ENCODE measurements at places on chromosomes 1 and 21. TPM values are rescaled to one million over a fixed set of nuclear protein-coding genes. Genes with fewer than 3 reads are reported as not detected.

- DNase-seq, result no peak
Observed at GRCh38 chr1:183543619-183544204, 46.5 kb downstream of the NCF2 start.

- DNase-seq, result no peak
Observed at GRCh38 chr1:78281580-78281979, 209.2 kb upstream of the PTGFR start.

PLPPR4 gene
- total RNA-seq, result 0.10 TPM

DNA sequence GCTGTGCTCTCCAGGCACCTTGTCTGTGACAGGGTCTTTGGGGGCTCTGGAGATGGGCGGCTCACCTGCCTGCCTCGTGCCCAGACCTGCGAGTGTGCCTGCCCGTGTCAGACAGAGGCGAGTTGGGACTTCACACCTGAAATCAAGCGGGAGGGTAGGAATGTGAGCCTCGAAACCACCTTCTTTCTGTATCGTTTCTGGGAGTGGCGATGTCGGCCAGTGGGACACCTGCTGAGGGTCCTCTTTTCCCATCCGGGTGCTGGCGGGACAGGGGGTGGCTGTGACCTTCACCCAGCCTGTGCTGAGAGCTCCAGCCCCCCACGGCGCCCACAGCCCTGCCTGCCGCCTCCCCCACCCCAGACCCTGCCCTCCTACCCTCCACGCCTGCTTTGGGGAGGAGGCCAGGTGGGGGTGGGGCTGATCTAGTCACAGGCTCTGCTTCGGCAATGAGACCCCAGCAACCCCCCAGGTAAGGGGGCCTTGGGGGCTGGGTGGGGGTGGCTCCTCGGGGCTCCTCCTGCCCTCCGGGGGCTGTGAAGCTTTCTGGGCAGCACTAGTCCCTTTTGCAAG, 15.6 kb upstream of the FAAP20 start:
- no peak for DNase-seq

DNA sequence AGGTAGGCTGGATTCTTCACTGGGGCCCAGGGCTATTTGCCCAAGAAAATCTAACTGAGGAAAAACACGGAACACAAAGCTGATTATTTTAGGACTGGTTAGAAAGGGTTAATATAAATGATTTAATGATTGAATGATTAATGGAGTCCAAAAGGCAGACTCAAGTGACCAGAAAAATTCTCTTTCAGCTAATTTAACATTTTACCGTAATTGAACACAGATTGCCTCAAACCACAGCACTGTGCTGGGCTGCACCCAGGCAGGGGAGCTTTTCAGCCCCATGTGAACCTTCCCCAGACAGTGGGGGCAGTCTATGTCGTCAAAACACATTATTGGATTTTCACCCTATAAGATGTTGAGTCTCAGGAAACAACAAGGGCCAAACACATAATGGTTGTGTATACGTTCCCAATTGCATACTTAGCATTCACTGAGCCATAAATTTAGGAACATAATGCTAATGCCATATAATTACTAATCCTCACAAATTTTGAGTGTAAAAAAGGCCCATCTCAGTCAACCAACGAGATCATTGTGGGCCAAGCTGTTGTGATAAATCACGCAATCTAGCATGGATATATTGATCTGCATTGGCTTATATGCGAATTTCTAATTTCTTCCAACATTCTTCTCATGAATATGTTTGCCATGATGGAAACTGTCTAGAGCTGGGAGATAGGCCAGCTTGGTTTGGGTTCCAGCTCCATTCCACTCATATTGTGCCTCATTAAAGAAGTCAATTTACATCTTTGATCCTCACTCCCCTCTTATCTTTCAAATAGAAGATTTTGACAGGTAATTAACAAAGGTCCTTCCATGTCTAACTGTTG, 27.7 kb downstream of the DSCAM start:
- DNase-seq, result no peak

GRCh38 chr1:54312796-54313316, 93.3 kb downstream of the SSBP3 start:
- peak; percentile 59 for DNase-seq

- DNase-seq, result peak; percentile 40
Observed at GRCh38 chr1:210624722-210625121, 296.0 kb downstream of the HHAT start.

- no peak for DNase-seq
Observed at GRCh38 chr1:99328171-99328570, 63.9 kb downstream of the PLPPR4 start.

SAMD13 gene
- 0.86 TPM for total RNA-seq

DNA sequence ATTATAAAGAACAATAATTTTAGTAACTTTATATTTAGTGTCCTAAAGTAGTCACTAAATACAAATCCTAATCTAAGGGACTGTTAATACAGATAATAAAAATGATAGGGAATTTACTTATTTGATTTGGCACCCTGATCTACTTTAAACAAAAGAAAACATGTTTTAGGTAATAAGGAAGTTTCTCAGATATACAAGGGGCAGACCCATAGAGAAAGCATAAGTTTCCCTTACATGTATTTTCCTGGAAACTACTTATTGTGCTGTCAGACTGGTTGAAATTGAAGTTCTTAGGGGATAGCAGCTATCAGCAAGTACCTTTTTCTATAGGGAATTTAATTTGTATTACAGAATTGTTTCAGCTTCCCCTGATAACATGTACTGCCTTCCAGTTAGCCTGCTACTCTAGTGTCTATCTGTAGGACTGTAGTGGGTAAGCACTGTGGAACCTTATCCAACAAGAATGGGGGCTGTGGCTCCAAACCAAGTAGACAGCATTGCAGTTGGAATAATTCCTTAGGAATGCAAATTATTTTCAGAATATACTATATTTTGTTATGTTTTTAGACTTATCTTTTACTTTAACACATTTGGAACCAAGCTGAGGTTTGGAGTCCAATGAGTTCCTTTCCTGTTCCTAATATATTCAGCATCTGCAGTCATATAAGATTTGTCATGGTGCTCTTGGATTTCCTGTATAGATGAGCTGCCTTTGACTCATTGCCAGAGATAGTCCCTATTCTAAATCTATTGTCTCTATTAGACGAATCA, 14.7 kb downstream of the MSH4 start:
- no peak for DNase-seq

DNA sequence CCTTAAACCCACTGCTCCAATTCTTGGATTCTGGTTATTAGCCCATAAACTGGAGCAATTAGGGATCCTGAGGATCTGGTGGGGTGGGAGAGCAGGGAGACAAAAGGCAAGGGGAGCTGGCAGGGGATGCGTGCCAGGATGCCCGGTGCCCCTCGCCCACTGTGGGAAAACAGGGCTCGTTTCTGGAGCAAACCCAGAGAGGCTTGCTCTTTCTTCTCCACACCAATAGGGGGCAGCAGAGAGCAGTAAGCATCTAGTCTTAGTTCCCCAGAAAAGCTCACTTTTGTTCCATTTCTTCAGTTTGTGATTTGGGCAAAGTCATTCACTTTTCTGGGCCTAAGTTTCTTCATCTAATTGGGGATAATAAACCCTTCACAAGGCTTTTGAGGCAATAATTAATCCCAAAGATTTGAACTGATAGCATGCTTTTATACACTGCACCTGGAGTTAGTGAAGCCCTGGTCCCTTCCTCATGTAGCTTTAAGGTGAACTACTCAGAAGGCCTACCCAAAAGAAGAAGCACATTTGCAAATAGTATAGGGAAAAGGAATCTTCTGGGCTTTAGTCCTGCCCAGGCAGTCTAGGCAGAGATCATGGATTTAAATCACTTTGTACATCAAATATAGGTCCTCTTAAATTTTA, 160.6 kb upstream of the USP24 start:
- DNase-seq, result no peak

GPR52 gene
- 0.34 TPM for total RNA-seq

DNA sequence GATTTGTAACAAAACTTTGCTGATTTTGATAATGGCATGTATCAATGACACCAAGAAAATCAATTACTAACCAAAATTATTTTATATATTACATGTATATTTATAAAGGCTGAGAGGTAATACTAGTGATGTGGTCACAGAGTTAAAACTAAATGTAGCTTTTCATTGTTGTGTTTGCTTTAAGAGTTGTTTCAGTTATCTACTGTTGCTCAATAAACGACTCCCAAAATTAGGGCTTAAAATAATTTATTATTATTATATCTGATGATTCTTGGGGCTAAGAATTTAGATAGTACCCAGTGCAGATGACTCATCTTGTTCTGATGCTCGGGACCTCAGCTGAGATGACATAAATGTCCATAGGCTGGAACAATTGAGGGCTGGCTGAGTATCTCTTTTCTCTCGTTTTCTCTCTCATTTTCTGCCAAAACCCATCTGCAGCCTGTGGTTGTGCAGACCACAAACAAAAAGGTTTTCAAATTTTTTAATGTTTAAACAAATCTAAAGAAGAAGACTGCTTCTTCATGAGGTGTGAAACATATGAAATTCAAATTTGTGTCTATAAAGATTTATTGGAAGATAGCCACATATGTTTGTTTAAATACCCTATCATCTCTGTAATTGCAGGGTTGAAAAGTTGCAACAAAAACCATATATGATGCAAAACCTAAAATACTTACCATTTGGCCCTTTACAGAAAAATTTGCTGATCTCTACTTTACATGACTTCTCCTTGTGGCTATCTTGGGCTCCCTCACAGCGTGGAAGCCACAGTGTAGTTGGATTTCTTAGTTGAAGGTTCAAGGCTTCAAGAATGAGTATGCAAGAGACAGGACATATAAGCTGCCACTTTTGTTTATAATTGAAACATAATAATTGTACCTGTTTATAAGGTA, 14.8 kb upstream of the PTPRC start:
- no peak for DNase-seq

- DNase-seq, result no peak
Observed at GRCh38 chr1:219833214-219833815, 95.0 kb downstream of the SLC30A10 start.

SLC30A10 gene
- not detected for total RNA-seq

DNA sequence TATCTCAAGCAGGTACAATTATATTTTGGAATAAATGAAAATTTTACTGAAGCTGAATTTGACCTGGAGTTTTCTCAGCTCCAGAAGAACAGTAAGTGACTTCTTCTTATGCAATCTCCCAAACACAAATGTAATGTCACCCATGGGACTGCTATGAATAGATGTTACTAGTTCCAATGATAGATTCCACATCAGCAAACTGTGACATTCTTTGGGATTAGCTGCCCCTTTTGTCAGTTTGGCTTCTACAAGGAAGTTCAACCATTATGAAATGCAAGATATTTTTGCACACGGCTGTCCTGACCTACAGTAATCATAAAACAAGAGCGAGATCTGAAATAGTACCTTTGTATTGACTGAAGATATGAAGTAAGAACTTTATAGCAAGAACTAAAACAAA, 27.8 kb upstream of the TSNAX start:
- no peak for DNase-seq

SHISA4 gene
- total RNA-seq, result 105 TPM

GRCh38 chr1:35885961-35886558, 3.1 kb downstream of the AGO1 start:
- no peak for DNase-seq

Measured in psoas muscle (tissue), 8 donors.